ENCODE measurements at places on chromosomes 7 and 10.

GRCh38 chr10:102540023-102540422 lies 36.3 kb downstream of the SUFU start:
- no peak for DNase-seq

DNA sequence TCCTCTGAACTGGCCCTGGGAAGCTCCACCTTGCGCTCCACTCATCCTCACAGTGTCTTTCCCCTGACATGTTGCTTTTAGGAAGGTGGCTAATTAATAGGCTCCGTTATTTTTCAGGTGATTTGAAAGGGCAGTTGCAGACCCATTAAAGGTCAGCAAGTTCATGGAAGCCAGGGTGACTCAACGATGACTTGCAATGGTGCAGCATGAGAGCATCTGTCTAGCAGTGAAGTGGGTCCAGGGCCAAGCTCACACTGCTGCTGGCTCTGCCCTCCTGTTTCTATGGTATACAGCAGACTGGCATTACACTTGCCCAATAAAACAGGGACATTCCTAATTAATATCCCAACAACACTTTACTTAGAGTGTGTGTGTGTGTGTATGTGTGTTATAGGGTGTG lies 68.8 kb upstream of the WDR11 start:
- no peak for DNase-seq

GRCh38 chr10:49298983-49299815 lies at the start of gene C10orf71:
Gene C10orf71 (plus strand): TSS chr10:49299170. CDS start chr10:49322546, 23,376 bp downstream.
- DNase-seq = no peak

GRCh38 chr7:128934361-128935341 lies 3.1 kb upstream of the IRF5 start:
- no peak for DNase-seq

- DNase-seq = peak; percentile 52
These were observed 1.3 kb upstream of the CUL1 start for GRCh38 chr7:148697256-148698006.

GRCh38 chr7:100794741-100795140 lies 32.6 kb downstream of the EPHB4 start:
- no peak for DNase-seq

DNA sequence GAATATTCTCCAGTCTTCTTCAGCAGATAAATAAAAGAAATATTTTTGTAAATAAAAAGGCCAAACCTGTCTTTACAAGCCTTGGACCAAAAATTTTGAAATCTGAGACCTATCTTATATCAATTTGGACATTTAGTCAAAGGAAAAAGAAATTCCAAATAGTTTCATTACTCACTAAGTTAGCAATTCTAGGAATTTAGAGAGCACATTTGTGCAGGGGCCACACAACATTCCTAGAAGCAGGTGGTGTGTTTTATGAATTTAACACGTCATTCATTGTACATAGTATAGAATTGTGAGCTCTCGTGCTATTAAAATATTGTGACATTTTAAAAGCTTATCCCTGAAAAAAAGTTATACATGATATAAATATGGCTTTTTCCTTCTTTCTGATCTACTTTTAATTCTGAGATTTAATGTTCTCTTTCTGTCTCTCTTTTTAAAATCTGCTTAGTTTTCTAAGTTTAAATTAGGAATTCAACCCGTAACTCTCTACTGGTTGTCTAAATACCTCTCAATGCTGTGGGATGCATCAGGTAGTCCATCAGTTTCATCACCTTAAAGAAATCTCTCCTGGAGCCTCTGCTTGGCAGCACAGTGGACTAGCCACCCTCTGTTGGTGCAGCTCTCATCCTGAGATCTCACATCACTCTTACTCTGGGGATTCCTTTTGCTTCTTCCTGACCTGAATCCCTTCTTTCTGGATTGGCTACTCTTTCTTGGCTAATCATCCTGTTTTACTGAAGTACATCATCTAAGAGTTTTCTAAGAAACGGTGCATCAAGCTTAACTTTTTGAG lies 124.5 kb downstream of the SEMA3E start:
- no peak for DNase-seq

- peak; percentile 35 for DNase-seq
These were observed 94.6 kb upstream of the MACROH2A2 start for GRCh38 chr10:69957886-69958555.

- no peak for DNase-seq
These were observed 52.0 kb downstream of the KIF5B start for GRCh38 chr10:32004161-32004591.

DNA sequence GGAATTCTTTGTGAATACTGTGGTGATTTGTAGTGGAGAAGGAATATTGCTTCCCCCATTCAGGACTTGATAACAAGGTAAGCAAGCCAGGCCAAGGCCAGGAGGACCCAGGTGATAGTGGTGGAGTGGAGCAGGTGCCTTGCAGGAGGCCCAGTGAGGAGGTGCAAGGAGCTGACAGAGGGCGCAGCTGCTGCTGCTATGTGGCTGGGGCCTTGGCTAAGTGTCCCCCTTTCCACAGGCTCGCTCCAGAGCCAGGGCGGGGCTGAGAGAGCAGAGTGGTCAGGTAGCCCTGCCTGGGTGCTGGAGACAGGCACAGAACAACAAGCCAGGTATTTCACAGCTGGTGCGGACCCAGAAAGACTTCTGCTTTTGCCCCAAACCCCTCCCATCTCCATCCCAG lies 162.9 kb downstream of the EGFR start:
- no peak for DNase-seq

- DNase-seq = no peak
These were observed 132.3 kb upstream of the POT1 start for GRCh38 chr7:125061776-125062397.

DNA sequence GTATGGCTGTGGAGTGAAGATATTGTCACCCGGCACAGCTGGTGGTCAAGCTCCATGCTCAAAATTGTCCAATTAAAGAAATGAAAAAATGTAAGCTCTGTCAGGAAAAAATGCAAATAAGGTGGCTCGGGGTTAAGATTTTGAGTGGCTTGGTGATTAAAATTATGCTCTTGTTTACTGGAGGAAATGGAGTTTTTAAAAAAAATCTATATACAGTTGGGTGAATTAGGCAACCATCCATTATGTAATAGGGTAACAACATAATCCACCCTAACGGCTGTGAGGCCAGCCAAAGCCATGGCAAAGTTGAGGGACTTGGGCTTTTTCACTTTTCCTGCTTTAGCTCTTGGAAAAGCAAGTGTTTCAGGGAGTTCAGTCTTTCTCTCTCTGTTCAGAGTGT lies 260.8 kb upstream of the HABP2 start:
- no peak for DNase-seq

- no peak for DNase-seq
These were observed 26.1 kb upstream of the ACTR3B start for GRCh38 chr7:152733286-152733934.

DNA sequence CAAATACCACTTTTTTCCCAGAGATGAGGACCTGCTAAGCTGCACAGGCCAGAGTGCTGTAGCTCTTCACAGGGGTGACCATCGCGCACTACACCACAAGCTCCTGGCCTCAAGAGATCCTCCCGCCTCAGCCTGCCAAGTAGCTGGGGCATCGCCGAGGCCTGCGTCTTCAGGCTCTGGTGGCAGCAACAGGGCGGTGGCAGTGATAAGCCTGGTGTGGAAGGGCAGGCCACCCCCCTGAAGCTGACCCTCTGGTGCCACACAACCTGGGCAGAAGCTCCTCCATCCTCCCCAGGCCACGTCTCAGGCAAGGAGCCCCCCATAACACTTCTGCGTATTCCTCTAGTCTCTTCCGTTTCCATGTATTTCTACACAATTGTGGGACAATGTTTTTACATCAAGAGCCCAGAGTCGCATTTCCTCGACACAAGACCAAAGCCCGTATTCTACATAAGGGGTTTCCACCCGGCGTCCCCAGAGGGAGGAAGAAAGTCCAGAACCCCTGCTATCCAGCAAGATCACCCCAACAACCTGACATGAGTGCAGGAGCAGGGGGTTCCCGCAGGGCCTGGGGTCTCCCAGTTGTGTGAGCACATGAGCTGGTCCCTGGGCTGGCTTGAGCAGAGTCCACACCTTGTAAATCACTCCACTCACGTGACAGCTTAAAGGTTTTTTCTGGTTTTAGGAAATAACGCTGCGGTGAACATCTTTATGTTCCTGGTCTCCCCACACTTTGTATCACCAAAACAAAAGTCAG lies 37.6 kb upstream of the NCAPG2 start:
- DNase-seq = no peak

GRCh38 chr7:106548491-106548890 lies 112.5 kb downstream of the CCDC71L start:
- no peak for DNase-seq

All from CD4-positive, alpha-beta T cell treated with Interleukin-15 for 4 hours (primary cell).